ENCODE measurements at places on chromosomes 13 and 19.

- DNase-seq: no peak
Observed at GRCh38 chr13:88288326-88288725, 617.2 kb downstream of the SLITRK5 start.

DNA sequence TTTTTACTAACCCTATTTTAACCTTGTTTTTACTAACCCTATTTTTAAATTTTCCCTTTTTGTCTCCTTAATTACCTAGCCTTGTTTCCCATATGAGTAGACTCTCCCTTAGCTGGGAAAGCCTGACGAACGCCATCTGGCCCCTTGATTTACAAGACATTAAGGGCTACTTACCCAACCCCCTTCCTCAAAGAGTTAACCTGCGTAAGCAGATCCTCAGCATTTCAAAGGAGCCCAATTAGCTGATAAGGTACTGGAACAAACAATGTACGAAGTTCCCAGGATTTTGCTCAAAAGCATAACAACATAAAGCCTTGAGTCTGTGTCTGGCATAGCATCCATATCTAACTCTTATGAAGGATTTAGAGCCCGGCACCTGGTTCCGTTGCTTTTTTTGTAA is 4.7 kb upstream of the MVB12A start:
- DNase-seq: no peak

- DNase-seq: no peak
Observed at GRCh38 chr13:21710163-21710562, 39.3 kb downstream of the FGF9 start.

GRCh38 chr19:17555480-17555928 is at the start of gene COLGALT1:
COLGALT1 (plus strand) TSS chr19:17555649; CDS start chr19:17555714, 65 bp downstream.
- DNase-seq: peak; percentile 99

DNA sequence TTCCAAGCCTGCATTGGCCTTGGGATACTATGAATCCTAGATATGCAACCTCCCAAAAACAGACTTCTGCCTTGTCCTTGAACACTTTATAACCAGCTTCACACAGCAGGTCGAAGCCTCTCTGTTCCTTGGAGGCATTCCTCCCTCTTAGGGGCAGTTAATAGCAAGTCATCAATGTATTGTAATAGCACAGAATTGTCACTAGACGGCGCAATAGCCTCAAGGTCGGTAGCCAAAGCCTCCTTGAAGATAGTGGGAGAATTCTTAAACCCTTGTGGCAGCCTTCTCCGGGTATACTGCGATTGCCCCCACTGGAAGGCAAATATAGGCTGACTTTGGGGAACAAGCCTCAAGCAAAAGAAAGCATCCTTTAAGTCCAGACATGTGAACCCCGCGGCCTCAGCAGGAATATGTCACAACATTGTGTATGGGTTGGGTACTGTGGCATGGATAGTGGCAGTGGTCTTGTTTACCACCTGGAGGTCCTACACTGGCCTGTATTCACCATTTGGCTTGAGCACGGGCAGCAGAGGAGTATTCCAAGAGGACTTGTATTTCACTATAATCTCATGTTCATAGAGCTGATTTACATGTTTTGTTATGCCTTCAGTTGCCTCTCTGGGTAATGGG is 61.1 kb downstream of the ZNF431 start:
- peak; percentile 57 for DNase-seq

- DNase-seq: peak; percentile 92
Observed at GRCh38 chr13:114282041-114282670, 755 bp downstream of the UPF3A start.

- no peak for DNase-seq
Observed at GRCh38 chr19:7734220-7735203, 2.6 kb upstream of the CLEC4G start.

DNA sequence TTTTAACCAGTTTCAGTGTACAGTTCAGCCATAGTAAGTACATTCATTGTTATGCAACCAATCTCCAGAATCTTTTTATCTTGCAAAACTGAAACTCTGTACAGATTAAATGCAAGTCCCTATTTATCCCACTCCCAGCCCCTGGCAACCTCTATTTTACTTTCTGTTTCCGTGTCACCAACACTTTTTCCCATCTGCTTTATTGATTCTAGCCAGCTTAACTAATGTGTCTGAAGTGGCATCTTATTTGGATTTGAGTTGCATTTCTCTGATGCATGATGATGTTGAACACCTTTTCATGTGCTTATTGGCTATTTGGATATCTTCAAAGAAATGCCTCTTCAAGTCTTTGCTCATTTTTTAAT is 18.9 kb downstream of the SPATA13 start:
- DNase-seq: no peak

- no peak for DNase-seq
Observed at GRCh38 chr19:33396701-33397535, 23.4 kb downstream of the CEBPG start.

DNA sequence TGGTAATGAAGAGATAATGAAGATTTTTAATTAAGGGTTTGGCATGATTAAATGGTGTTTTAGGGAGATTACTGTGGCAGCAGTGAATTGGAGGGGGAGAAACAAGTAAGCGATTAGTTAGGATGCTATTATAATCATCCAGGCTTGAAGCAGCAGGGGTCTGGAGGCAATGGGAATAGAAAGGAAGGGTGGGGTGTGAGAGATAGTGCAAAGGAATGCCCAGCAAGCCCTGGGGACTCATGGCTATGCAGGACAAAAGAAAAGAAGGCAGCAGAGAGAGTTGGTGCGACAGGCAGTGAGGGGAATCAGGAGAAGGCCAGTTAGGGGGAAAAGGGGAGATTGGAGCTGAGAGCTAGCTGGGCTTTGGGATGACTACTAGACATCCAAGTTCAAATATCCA is 34.5 kb downstream of the SOX21 start:
- no peak for DNase-seq

DNA sequence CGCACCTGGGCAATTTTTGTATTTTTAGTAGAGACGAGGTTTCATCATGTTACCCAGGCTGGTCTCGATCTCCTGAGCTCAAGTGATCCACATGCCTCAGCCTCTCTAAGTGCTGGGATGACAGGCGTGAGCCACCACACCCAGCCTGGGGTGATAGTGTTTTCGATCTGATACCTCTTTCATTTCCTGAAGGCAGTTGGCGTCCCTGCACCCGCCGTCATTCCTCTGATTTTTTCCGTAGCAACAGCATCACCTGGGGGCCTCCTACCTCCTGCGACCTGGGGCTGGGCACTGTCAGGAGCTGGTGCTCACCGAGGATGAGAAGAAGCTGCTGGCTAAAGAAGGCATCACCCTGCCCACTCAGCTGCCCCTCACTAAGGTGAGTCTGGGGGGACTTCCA is 10.8 kb downstream of the CREB3L3 start:
- DNase-seq: no peak

- no peak for DNase-seq
Observed at GRCh38 chr19:35816262-35816661, 3.6 kb upstream of the PRODH2 start.

DNA sequence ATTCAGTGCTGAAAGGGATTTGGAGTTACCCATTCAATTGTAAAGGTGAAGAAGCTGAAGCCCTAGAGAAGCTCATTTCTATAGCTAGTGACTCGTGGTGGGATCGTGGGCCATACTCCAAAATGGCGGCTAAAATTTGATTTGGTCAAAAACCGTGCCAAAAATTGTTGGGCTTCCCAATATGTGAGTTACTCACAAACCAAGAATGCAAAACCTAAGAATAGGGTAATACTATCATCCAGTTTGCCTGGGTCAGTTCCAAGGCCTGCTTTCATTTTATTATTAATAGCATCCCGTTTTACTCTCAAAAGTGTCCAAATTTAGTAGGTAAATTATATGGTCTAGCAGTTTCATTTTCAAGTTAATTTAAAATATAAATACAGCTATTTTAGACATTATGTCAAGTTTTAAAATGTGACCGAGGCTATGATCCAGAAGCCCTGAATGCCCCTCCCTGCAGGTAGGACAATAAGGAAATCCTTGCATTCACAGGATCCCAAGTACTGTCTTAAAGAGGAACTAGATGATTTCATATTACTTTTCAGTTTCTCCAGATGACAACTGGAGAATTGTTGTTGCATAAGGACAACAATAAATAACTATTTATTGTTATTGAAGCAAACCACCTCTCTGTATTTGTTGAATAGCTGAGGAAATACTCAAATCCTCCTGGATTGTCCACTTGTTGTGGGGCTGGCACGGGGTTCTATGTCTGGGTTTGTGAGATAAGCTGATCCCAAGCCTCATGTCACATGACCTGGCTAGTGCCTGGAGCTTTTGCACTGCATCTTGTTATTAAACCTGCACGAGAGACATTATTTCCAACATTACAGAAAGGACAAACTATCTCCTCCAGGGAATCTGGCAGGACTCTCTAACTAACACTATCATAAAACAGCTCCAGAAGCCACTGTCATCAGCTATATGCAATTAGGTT is 11.6 kb upstream of the RAP2A start:
- no peak for DNase-seq

DNA sequence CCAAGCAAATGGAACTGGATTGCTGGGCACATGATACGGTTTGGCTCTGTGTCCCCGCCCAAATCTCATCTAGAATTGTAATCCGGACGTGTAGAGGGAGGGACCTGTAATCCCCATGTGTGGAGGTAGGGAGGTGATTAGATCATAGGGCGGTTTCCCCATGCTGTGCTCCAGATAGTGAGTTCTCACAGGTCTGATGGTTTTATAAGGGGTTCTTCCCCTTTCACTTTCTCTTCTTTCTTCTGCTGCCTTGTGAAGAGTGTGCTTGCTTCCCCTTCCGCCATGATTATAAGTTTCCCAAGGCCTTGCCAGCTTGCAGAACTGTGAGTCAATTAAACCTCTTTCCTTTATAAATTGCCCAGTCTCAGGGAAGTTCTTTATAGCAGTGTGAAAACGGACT is 32.6 kb upstream of the MTIF3 start:
- no peak for DNase-seq

GRCh38 chr13:93927431-93927830 is 552.1 kb downstream of the DCT start:
- no peak for DNase-seq
